ENCODE measurements at places on chromosomes 13 and 19. TPM values are rescaled to one million over a fixed set of nuclear protein-coding genes. Genes with fewer than 3 reads are reported as not detected.

- DNase-seq: no peak
Observed at GRCh38 chr13:45331692-45332035, 9.3 kb downstream of the TPT1 start.

WDR83 gene
- 10.2 TPM for total RNA-seq

- DNase-seq: no peak
Observed at GRCh38 chr19:4684312-4685095, 14.4 kb upstream of the MYDGF start.

GRCh38 chr13:32039056-32039455 is 7.5 kb downstream of the FRY start:
- no peak for DNase-seq

GRCh38 chr13:53415135-53415534 is 386.5 kb downstream of the OLFM4 start:
- no peak for DNase-seq

CACNG7 gene
- not detected for total RNA-seq

CABP5 gene
- not detected for total RNA-seq

GRCh38 chr13:75963302-75963701 is 327.2 kb downstream of the LMO7 start:
- DNase-seq: no peak

ATP12A gene
- not detected for total RNA-seq

- DNase-seq: peak; percentile 43
Observed at GRCh38 chr19:42420055-42420544, 7.1 kb downstream of the LIPE start.

DNA sequence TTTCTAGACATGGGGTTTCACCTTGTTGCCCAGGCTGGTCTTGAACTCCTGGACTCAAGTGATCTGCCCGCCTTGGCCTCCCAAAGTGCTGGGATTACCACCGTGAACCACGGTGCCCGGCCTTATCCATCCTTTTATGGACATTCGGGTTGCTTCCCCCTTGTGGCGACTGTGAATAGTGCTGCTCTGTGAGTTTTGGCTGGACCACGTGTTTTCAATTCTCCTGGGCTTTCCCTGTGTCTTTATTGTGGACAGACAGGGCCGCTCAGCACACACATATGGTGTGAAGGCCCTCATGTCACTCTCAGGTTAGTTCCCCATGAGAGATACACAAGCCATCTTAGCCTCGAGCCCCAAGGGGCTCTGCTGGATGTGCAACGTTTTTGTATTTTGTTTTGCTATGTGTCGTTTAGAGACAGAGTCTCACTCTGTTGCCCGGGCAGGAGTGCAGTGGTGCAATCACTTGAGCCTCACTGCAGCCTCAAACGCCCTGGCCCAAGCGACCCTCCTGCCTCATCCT is 40.5 kb downstream of the MAU2 start:
- peak; percentile 84 for DNase-seq

OR7A5 gene
- total RNA-seq: not detected

- no peak for DNase-seq
Observed at GRCh38 chr13:41032691-41033376, 13.7 kb upstream of the ELF1 start.

All from RPMI7951 (cell line).